ENCODE measurements at places on chromosomes 3 and 15.

DNA sequence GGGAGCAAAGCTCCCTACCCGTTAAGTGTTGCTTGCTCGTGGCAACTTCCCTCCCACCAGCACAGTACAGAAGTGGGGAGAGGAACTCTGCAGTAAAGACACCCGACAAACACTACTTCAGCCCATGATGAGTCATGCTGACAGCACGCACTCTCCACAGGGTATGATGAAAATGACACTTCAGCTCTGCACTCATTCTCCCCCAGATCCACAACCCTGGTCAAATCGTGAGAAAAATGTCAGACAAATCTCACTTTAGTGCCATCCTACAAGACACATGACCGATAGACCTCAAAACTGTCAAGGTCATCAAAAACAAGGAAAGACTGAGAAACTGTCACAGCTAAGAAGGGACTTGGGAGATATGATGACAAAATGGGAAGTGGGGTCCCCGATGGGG lies 278.9 kb downstream of the OCA2 start:
- no peak for DNase-seq

DNA sequence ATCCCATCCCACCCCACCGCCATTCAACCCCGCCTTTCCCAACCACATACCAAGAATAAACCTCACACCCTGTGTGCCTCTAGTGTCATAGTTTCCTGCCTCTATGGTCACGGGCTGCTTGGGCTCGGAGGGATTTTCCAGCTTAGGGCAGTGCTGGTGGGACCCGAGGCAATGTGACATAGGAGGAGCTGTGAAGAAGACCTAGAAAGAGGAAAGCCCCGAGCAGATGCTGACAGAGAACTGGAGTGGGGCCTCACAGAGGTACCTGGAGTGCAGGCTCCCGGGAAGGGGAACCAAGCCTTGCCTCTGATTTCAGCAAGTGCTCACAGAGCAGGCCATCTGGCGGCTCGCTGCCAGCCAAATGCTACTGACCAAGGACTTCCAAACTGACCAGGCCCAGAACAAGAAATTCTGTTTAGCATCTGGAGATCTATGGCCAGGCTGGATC lies 27.5 kb downstream of the BHLHE40 start:
- no peak for DNase-seq

- no peak for DNase-seq
Measured at GRCh38 chr3:30966896-30967295, 72.4 kb upstream of the GADL1 start.

- DNase-seq = no peak
Measured at GRCh38 chr3:76198086-76198485, 412.7 kb upstream of the ZNF717 start.

GRCh38 chr3:129034642-129035041 lies 25.9 kb upstream of the GP9 start:
- DNase-seq = no peak

GRCh38 chr3:149751551-149751950 lies 738 bp downstream of the COMMD2 start:
- DNase-seq = no peak

DNA sequence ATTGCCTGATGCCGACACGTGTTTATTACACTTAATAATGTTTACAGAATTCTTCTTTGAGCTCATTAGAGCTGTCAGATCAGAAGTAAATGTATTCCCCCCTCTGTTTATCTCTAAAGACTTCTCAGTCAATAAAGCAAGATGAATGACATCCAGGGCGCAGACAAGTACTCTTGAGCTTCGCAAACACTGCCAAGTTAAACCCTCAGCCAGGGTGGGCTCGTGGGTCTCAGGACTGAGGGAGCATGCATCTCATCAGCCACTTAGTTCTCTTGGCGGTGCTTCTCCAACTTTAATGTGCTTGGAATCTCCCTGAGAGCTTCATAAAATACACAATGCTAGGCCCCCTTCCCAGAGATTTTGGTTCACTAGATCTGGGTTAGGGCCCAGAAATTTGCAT lies 333.9 kb upstream of the THRB start:
- DNase-seq = no peak

DNA sequence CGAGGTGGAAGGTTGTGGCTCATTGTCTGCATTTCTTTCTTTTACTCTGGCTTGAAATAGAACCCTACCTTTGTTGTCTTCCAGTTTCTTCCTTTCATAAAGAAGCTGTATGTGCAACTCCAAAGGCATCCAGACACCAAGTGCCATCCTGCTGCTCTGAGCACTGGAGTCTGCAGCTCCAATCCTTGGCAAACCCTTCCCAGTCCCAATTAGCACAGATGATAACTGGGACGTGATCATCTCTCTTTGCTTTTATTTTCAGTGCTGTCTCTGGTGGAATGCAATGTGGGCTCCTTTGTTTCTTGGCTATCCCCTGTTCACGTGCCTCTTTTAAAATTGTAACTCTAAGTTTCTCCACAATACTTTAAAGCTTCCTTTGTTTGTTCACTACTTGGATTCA lies 140.9 kb downstream of the AQP9 start:
- DNase-seq = no peak

DNA sequence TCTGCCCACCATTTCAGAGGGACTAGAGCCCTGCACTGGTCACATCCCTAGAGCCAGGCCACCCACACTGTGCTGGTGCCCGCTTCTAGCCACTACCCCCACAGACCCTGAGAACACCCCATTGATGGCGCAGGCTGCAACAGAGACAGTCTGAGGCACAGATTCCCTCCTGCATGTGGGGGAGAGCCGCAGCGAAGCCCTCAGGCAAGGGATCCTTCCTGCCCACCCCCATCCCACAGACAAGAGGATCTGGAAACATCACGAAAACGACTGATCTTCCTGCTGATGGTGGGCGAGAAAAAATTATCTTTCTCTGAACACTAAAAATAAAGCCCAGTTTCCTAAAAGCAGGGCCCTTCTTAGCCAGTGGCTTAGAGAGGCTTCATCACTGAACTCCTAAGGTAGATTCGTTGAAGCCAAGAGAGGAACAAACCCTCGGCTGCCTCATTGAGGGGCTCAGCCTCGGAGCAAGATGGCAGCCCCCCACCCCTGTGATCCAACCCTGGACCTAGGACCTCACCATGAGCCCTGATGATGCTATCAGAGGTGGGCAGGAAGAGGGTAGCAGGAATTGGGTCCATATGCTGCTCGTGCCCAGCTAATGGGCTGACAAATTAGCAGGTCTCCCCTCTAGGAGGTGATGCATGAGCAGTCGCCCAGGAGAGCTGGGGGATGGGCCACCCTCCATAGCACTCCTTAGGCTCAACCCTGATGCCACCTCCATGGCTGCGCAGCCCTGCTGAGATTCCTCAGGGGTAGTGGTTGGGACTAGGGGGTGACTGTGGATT lies 54.5 kb downstream of the CACNA2D2 start:
- no peak for DNase-seq

- no peak for DNase-seq
Measured at GRCh38 chr15:70164910-70165715, 67.4 kb upstream of the TLE3 start.

- no peak for DNase-seq
Measured at GRCh38 chr3:192831801-192832347, 85.8 kb downstream of the MB21D2 start.

- DNase-seq = no peak
Measured at GRCh38 chr3:184672977-184673870, 38.6 kb downstream of the MAGEF1 start.

DNA sequence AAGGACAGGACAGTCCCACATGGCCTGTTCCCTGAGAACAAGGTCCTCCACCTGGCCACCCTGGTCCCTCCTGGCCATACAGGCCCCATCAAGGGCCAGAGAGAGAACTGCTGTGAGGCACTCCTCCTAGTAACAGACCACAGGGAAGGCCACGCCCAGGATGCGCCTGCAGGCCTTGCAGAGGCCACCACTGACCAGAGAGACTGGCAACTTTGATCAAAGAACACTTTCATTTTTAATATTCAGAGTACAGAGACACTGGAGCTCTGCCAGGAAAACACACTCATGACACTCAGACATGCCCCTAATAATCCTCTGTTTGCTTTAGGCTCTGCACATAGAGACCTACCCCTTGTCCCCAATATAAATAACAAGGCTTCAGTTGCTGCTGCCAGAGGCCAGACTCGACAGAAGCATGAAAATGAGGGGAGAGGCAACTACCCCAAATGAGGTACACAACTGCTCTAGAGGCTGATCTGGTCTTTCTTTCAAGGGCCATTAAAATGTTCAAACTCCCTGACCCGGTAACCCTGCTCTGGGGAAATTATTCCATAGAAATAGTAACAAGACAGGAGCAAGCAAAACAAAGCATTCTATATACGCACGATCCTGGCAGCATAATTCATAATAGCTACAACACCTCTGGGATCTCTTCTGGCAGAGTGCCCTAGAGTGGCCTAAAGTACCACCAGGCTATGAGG lies 44.8 kb downstream of the CCDC12 start:
- DNase-seq = no peak

GRCh38 chr3:10245081-10245712 lies 3.1 kb upstream of the TATDN2 start:
- DNase-seq = no peak

DNA sequence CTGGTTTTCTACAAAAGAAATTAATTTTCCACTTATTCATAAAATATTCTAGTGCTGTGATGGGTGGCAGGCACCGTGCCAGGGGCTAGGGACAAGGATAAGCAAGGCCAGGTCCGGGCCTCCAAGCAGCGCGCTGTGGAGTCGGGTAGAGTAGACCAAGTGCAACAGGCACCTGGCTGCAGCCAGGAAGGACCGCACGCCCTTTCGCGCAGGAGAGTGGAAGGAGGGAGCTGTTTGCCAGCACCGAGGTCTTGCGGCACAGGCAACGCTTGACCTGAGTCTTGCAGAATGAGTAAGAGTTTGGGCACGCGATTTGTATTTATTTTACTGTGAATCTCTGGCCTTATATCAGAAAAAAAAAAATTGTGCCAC lies at the start of gene CASR:
CASR (plus strand) TSS at position 148 of the 372 bp plus-strand sequence. CDS start 70,522 bp downstream, outside the sequence.
- DNase-seq = no peak

DNA sequence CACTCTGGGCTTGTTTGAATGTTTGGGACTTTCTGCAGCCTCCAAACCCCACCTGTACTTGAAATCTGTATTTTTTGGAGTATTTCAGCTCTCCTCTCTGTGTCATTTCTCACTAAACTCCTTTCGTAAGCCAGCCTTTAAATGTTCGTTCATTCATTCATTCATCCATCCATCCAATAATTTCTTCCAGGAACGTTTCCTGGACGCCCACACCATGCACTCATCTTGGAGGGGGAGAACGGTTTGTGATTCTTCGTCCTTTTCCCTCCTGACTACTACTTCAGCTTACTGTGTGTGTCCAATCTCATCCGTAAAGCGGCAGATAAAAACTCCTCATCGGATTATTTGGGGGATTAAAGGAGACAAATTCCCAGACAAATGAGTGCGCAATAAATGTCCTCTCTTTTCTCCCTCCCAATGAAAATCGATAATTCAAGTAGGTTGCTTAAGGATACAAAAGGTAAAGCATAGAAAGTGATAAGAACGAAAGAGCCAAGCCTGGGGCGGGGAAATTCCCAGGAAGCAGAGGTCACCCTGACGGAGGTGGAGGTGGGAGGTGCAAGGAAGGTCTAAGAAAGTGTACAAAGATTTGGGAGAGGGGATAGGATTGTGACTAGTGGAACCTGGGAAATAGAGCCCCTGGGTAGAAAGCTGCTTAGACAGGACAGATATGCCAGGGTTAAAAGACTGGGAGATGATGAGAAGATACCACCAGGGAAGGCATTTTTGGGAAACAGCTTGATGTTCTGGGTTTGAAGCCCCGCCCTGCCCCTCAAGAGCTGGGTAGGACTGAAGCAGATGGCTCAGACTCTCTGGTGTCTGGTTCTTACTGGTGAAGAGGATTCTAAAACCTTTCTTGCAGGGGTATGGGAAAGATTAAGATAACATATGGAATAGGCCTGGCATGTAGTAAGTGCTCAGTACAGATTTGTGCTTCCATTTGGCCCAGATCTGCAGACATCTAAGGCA lies 896 bp upstream of the KLHL25 start:
- no peak for DNase-seq

- DNase-seq = no peak
Measured at GRCh38 chr3:48238531-48239085, 2.3 kb upstream of the ZNF589 start.

DNA sequence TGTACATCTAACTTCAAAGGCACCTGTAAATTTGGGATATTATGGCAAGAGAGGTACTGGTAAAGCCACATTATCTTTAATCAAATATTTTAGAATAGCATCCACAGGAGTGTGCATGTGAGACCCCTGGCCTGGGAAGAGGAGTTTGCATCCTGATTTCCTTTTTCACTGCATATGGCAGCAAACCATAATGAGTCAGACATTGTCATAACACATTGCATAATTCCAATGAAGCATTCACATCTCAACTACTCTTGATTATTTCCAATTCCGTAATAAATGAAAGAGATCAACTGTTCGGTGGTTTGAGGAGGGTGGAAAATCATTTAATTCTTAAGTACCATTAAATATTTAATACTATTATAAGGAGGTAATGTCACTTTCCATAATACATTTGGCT lies 215.0 kb downstream of the MECOM start:
- DNase-seq = no peak

DNA sequence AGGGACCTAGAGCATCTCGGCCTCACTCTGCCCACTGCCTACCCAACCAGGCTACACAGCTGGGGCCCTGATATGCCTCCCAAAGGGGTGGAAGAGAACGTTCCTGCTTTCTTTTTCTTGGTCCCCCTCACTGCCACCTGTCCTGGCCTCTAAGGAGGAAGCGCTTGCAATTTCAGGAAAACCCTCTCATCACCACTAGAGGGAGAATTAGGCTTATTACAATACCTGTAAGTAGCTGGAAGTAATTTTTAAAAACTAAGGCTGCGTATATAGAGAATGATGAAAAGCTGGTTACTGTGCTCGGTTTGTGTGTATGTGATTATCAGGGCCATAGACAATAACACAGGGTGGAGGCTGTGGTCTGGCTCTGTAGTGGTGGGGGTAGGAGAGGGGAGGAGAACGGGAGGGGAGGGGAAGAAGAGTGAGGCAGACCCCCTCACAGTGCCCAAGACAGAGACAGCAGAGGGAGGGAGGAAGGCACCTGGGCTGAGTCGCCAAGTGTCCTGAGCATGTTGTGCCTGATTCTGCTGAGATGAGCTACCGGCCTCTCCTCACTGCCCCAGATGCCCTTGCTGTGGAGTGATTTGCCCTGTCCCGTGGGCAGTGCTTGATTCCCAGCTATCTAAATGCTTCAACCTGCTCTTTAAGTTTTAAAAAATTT lies 3.3 kb downstream of the GABRG3 start:
- no peak for DNase-seq
